ENCODE measurements at places on chromosomes 1 and 21.
A peak's percentile ranks its signal among the peaks of the same experiment; 100 is the strongest.

- DNase-seq: no peak
Measured at GRCh38 chr1:110390692-110391245, at the start of gene SLC16A4. TSS of gene SLC16A4 (minus strand) at chr1:110391026. CDS start at chr1:110389323, 1,703 bp downstream.

DNA sequence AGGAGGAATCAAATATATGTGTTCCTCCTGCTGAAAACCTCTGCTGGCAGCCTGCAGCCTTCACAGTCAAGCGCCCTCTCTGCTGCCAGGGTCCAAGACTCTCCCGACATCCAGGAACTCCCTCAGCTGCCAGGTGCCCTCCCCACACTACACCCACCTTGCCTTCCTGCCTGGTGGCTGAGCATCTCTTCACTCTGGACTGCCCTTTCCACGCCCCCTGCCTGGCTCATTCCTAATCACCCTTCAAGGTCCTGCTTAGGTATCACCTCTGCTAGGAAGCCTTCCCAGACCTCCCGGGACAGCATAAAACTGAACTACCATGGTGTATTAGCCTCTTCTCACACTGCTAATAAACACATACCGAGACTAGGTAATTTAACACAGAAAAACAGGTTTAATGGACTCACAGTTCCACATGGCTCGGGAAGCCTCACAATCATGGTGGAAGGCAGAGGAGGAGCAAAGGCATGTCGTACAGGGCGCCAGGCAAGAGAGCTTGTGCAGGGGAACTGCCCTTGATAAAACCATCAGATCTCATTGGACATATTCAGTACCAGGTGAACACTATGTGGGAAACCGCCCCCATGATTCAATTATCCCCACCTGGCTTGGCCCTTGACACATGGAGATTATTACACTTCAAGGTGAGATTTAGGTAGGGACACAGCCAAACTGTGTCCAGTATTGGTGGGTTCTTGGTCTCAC is 15.3 kb downstream of the LDLRAD1 start:
- no peak for DNase-seq

DNA sequence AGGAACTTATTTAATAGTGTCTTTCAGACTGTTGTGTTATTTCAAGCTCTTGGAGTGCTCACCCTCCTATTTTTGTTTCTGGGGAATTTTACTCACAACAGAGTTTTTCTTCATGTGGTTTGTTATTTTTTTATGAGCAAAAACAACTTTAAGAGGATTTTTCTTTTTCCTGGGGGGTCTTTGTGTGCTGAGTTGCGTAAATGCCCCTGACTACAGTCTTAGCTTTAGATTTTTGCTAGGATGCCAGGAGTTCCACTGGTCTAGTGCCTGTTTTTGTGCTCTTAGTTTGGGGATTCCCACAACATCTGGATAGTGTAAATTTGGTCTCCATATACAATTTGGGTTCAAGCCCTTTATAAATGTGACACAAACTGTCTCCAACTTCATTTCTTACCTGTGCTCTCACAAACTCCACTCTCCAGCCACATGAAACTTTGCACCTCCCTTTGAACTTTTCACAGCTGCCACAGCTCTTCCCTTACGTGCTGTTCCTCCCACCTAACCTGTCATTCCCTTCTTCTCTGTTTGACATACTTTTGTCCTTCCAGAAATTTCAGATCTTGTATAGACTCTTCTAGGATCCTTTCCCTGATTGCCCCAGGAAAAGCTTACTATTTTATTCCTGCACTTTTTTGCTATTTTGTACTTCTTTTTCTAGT is 180.2 kb downstream of the CRB1 start:
- DNase-seq: no peak

DNA sequence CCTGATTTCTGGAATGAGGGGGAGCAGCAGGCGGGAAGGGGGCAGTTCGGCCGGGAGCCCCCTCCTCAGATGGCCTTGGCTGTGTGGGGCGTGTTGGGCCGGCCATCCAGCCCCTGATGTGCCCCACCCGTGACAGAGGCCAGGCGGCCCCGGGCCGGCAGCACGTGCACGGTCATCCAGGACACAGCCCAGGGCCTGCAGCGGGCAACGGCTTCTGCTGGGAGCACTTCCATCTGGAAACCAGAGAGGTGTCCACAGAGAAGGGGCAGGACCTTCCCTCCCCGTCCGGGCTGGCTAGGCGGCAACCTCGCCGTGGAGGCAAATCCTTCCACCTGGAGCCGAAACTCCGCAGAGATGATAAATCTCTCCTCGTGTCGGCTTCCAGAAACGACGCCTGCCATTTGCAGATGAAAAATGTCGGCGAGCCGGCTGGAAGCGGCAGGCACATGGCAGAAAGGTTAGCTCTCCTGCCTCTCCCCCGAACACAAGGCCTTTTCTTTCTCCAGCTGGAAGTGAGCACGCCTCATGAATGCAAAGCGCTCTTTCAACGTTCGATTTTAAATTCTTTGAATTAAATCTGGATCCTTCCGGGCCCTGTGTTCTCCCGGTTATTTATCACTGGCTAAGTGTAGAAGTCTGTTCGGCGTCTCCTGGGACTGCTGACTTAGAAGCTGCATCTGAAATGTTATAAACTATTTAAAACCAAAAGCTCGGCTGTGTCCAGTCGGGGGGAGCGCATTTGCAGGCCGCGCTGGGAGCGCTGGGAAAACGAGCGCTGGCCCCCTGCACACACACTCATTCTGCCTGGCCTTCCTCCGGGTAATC is 9.4 kb upstream of the ACTRT2 start:
- DNase-seq: no peak

DNA sequence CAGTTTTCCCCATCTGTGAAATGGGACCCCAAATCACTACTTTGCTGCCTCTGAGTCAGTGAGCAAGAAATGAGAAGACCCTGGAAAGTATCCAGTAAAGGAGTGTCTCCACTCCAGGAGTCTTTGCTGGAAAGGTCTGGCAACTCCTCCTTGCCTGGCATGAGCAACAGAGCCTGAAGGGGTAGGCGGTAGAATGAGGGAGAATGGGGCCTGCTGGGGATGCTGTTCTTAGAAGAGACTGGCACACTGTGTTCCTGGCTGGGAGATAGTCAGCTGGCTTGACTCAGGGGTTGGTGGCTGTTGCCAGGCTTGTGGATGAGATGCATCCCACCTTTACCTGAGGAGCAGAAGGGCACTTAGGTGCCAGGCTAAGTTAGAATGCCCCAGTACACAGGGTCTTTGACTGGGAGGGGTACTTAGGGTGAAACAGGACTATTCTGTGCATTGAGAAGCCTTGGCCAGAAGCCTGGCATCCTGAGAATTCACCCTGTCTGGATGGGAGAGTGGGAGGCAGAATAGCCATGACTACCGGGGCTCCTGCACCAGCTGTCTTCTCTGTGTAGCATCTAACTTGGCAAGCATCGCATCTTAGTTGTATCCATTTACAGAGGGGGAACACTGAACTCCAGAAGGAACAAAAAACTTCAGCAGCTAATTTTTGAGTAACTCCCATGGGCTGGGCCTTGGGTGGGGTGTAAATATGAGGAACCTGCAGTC is 2.5 kb downstream of the MFSD2A start:
- DNase-seq: no peak

DNA sequence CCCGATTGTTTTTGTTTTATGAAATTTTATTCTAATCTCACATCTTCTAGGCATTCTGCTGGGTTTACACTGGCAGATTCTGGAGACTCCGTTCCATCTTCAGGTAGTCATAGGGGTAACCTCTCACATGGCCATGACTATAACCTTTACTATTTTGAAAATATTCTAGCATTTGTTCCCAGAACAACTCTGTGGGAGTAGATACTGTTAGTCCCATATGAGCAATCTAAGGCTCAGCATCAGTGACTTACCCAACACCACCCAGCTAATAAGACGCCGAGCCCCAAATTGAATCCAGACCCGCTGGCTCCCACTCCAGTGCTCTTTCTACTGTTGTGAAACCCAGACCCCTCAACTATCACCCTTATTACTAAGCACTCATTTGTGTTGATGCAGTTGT is 9.8 kb downstream of the ADAMTS4 start:
- no peak for DNase-seq

DNA sequence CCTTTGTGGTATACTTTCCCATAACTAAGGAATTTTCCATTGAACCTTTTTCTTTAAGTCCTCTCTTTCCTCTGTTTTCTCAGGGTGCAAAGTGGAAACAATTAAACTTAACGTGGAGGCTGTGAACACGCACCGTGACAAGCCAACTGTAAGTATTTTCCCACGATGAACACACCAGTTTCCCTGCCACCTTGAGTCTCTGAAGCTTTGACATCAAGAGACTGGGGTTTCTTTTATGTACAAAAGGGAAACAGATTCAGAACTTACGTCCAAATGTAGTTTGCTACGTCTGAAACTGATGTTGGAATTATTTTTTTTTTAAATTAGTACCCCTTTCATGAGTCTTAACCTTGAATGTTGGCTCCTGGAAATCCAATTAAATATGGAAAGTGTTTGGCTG is 17.2 kb upstream of the C4BPB start:
- no peak for DNase-seq

DNA sequence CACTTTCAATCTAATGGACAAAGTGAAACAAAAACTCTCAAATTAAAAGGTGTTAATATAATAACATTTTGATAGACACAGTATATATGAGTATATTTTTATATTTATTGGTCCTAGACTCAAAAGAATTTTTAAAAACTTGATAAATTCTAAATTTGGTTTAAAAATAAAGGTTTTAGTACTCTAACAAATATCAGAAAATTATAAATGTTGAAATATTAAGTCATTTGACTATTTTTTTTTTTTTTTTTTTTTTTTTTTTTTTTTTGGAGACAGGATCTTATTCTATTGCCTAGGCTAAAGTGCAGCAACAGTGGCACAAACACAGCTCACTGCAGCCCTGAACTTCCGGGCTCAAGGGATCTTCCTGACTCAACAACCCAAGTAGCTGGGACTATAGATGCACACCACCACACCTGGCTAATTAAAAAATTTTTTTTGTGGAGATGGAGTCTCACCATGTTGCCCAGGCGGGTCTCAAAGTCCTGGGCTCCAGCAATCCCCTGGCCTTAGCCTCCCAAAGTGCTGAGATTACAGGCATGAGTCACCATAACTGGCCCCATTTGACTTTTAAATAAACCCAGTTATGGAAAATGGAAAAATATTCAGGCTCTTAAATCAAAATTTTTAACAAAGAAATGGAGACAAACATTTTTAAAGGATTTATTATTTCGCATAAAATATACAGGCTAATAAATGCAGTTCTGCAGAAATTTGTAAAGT is 60.8 kb upstream of the RBM34 start:
- no peak for DNase-seq

- peak; percentile 76 for DNase-seq
Measured at GRCh38 chr1:149887456-149888246, 11.7 kb upstream of the BOLA1 start.

DNA sequence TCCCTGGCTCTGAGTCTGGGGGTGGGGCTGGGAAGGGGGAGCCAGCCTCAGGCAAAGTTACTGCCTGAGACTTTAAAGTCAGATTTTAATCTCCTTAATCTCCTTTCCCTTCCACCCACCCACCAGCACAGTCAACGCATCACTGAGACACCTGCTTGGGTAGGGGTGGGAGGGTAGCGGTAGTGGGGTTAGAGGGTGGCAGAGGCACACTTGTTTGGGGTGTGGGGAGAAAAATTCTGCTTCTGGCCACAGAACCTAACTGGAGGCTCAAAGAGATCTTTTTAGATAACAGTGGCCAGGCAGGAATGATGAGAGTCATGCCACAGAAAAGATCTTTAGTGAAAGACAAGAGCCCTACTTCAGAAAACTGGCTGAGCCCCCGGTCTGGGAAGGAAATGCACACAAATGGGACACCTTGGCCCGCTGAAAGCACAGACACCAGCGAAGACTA is 44.1 kb downstream of the CD247 start:
- DNase-seq: peak; percentile 61

- no peak for DNase-seq
Measured at GRCh38 chr1:167431909-167432650, 86.2 kb downstream of the CD247 start.

DNA sequence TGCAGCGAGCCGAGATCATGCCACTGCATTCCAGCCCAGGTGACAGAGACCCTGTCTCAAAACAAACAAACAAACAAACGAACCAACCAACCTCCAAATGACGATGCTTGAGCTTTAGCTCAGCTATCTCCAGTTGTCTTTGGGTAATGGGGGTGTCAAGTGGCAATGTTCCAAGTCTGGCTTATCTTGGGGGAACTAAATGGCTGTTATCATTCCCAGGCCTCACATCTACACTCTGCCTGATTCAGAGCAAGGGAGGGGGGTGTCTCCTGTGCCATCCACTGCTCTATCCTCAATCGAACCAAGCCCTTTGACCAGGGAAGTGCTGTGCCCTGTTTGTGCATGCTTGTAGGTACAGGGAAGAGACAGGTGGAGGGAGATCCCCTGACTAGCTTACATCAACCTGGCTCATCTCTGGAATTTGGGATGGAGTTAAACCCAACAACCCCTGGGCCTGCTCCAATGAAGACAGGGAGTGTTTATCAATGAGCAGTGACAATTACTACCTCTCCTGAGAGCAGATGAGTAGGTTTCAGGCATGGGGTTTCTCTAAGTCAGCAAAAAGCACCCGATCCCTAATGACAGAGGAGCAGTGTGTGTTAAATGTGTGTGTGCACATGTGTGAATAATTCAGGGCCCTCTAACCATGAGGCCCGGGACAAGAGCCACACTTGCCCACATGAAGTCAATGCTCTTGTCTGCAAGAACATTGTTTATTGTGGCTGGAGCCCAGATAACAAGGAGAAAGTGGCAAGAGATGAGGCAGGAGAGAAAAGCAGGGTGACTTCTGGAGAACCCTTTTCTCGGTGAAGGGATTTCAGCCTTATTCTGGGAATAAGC is 20.3 kb upstream of the IL6R start:
- no peak for DNase-seq

DNA sequence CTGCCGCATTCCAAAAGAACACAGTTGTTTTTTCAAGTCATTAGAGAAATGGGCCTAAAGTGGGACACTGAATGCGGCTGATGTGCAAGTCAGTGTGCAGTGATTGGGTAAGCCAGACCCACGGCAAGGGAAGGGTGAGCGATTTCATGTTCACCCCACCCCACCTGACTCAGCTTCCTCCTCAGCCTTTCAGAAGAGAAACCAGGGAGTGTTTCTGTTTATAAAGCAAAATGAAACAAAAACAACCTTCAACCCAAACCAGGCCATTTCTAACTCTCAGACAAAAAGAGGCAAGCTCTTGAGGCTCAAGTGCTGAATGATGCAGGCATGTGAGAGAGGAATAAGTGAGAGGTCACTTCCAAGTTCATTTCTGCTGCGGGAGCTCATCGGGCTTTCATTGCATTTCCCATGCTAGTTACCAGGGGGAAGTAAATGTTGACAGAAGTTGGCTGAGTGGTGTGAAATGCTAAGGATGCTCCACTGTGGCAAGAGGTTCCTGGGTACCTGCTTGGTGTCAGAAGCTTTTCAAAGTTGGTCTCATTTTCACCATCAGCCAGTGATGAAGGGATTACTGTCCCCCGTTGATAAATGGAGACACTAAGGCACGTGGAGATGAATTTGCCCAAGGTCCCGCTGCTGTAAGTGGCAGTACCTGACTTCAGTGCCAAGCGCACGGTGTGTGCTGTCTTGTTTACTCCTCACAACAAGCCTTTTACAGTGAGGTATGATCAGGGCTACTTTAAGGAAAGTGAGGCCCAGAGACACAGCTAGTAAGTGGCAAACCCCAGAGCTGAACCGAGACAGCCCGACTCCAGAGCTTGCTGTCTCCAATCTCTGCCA is 29.1 kb downstream of the STPG1 start:
- DNase-seq: peak; percentile 11

All from activated CD4-positive, alpha-beta T cell treated with anti-CD3 and anti-CD28 coated beads for 4 hours (primary cell).